ENCODE measurements at places on chromosomes 3 and 15. TPM values are rescaled to one million over a fixed set of nuclear protein-coding genes. Genes with fewer than 3 reads are reported as not detected.

GRCh38 chr15:92629276-92629974, 26.1 kb downstream of the FAM174B start:
- DNase-seq = no peak

- DNase-seq = peak; percentile 13
Observed at GRCh38 chr3:82676356-82677026, 915.0 kb upstream of the GBE1 start.

DNA sequence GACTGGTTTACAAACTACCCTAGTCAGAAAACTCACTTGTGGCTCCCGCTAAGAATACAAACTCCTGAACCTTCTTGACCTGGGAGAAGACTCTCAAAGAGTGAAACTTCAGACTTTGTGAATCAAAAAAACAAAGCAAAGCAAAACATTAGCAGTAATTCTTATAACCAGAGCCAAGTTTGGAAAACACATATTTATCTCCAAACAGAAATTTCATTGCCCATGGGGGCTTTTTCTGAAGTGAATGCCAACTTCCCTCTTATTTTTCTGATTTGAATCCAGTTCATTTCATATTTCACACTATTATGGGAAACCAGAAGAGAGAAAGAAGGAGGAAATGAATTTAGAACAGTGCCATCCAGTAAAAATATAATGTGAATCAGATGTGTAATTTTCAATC, 55.7 kb upstream of the ZNF385D start:
- DNase-seq = no peak

The CPNE9 gene
- not detected for total RNA-seq

- no peak for DNase-seq
Observed at GRCh38 chr3:183369117-183369516, 59.3 kb downstream of the MCF2L2 start.

GRCh38 chr3:175941352-175941751, 1082.2 kb downstream of the NAALADL2 start:
- peak; percentile 31 for DNase-seq

- no peak for DNase-seq
Observed at GRCh38 chr3:51395493-51396213, 4.6 kb downstream of the RBM15B start.

Data from A172 (cell line).